Stimulated activated CD8-positive, alpha-beta memory T cell treated with anti-CD3 and anti-CD28 coated beads, Interleukin-7, amount 100 ng/mL, for 24 hours (primary cell): ENCODE measurements at places on chromosomes 6 and 20.

DNA sequence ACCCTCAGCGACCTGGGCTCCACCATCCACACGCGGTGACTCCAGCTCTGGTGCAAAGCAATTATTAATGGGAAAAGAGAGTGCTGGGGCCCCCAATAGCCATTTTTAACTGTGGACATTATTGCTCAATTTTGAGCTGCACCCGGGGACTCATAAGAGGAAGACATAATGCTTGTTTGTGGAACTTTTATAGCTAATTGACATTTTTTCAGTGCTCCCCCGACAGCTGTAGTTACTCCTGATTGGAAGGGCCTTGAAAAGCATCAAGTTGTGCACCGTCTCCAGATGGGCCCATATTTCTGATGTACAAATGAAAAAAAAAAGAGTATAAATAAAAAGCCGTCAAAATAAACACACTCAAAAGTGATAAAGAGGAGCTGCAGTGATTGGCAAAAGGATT is 327.0 kb downstream of the KIF16B start:
- no peak for DNase-seq

GRCh38 chr20:63835021-63835858 is 4.2 kb upstream of the ZBTB46 start:
- no peak for DNase-seq

GRCh38 chr6:31971279-31971992 is 502 bp downstream of the DXO start:
- no peak for DNase-seq

- no peak for DNase-seq
These were observed 53.7 kb upstream of the SLCO4A1 start for GRCh38 chr20:62588458-62589149.

GRCh38 chr6:161222706-161223234 is 51.1 kb downstream of the AGPAT4 start:
- DNase-seq = no peak

DNA sequence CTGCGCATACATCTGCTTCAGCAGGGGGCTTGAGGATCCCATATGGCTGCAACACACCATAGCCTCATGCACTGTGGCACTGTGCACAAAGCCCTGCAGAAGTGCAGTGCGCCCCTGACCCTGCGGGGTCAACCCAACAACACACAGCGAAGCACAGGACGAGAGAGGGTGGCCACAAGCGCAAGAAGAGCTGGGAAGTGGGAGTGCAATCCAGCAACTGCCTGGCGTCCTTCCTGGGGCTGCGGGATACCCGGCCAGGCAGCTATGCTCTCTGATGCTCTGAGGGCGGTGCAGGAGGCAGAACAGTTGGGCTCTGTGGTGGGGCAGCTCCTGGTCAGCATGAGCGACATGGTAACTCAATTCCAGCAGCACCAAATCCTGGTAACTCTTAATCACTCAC is 5.6 kb upstream of the ACSS1 start:
- DNase-seq = no peak

GRCh38 chr6:26743157-26743821 is 83.7 kb upstream of the ZNF322 start:
- DNase-seq = no peak

GRCh38 chr6:170575250-170575649 is 9.2 kb downstream of the PDCD2 start:
- DNase-seq = no peak

DNA sequence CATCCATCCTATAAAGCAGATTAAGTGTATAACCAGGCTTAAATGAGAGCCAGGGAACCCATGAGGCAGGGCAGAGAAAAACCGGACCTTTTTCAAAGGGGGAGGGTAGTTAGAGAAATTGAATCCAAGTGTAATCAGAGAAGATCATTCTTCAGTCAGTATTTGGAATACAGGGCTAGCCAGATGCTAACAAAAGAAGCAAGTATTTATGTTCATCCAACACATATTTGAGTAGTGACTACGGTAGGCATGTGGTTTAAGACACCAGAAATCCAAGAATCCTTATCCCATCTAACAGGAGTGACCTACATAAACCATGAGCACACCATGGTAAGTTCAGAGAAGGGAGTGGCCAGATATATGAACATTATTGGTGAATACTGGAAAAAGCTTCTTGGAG is 46.8 kb upstream of the FAM83C start:
- DNase-seq = no peak

- DNase-seq = no peak
These were observed 58.1 kb upstream of the PLEKHG1 start for GRCh38 chr6:150541576-150541975.

- DNase-seq = no peak
These were observed 24.8 kb downstream of the PRIM2 start for GRCh38 chr6:57342148-57342669.

DNA sequence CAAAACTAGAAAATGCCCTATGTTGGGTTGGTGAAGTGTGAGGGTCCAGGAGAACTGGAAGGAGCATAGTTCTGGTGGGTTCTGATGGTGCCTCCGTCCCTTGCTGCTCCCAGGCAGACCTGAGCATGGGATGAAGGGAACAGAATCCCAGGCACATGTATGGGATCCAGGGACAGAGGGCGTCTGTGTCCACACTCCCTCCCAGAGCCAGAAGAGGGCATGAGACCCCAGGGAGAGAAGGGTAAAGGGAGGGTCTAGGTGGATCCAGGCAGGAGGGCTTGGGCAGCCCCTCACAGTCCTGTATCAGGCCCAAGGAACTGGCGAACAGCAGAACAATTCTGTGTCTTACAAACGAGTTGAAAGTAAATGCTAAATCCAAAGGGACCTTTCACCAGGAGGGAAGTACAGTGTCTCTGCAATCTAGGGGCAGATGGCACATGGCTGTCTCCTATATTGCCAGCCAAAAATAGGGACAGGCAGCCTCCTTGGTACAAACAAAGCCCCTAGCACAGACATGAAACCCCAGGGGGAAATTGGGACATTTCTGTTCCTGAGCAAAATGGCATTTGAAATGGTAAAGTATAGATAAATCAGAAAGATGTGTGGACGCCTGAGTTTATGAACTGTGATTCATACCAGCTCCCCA is 2.5 kb upstream of the BPIFA1 start:
- DNase-seq = no peak

DNA sequence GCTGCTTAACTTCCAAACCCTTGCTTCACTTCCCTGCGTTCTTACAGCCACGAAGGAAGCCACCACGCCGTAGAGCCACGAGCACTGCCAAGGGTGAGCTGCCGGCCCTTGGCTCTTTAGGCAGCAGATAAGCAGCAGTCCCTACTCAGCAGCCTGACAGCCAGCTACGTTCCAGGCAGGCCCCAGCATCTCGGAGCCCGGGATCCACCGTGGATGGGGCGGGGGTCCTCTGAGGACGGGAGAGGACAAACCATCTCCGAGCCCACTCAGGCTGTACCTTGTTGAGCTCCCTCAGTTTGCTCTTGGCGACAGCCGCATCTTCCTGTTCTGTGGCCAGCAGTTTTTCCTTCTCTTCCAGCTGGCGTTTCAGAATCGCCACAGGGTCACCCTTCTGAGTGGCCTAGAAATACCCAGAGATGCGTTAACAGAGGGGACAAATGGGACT is 40.5 kb downstream of the RRBP1 start:
- no peak for DNase-seq

DNA sequence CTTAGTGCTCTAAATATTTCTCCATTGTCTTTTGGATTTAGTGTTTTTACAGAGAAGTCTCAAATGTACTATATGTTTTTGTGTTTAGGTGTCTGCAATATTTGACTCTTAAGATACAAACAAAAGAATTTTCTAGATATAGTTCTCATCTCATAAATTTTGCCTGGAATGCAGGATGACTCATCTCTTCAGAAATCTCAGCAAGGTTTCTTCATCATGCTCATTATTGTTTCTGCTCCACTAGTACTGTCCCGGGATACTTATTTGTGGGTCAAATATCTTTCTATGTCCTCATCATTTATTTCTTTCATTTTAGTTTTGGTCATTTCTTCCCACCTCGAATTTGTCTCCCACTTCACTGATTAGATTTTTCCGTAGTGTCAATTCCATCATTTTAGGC is 9.5 kb downstream of the AHI1 start:
- no peak for DNase-seq

DNA sequence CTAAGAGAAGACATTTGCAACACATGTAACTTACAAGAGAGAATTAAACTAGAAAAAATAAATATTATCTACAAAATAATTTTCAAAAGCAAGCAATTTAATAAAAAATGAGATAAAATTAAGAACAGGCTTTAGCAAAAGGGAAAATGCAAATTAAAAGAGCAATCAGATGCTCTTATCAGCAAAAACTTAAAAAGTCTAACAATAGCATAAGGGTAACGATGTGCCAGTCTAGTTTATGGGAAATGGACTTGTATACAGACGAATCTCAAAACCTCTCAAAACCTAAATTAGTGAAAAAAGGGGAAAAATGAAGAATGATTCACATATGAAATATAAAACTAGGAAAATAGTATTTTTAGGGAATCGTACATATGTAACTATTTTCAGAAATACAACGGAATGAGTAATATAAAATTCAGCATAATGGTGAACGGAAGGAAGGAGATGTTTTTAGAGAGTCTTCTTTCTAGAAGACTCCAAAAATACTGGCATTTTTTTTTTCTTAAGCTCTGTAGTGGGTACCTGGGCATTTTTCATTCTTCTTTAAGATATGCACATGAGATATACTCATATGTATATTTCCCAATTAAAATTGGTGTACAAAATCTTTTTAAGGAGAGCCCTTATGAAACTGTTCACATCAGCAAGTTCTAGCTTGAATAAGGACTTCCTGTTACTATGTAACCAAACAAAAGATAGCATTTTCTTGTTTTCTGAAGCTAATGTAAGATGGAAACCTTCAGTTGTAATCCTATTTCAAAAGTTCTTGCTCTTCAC is 927 bp upstream of the MANEA start:
- DNase-seq = no peak

DNA sequence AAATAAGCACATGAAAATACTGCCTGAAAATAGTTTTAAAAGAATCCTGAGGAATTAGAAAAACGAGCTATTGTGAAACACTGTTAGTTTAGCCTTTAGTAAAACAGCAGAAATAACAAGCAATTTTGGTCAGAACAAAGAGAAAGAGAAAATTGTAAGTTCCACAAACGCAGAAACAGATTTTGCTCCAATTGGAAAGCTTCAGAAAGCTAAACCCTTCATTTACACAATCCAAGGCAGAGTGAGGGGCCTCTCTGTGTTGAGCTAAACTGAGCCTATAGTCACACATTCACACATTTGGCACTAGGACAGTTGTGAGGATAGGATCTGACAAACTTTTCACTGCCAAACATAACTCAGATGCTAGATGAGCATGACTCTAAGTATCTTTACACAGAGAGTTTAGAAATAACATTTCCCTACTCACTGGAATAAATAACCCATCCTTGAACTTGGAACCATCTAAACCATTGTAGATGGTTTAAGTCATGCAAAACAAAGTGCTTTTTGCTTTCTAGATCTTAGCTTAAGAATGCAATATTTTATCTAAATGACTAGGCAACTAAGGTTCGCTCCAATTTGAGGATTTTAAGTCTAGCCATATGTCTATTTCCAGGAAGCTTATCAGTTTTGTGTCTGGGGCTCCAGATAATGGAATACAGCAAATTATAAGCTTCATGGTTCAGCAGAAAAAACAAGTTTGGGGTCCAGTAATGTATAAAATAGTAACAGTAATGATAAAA is 122.6 kb downstream of the SGK1 start:
- DNase-seq = no peak

DNA sequence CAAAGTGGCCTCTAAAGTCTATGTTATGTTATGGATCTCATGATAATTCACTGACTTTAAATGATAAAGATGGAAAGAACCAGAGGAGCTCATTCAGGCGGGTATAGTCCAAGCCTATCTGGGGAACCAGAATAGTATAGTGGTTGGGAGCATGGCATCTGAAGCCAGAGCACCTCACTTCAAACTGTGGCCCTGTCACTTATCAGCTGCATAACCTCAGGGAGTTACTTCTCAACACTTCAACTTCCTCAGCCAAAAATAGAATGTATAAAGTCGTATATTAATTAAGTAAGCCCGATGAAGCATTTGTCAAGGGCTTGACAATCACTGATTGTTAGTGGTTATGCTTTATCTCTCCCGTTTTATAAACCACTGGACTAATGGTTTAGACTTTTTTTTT is 112.7 kb downstream of the RTN4IP1 start:
- DNase-seq = no peak

GRCh38 chr6:145863988-145864616 is 49.5 kb upstream of the FBXO30 start:
- DNase-seq = no peak

DNA sequence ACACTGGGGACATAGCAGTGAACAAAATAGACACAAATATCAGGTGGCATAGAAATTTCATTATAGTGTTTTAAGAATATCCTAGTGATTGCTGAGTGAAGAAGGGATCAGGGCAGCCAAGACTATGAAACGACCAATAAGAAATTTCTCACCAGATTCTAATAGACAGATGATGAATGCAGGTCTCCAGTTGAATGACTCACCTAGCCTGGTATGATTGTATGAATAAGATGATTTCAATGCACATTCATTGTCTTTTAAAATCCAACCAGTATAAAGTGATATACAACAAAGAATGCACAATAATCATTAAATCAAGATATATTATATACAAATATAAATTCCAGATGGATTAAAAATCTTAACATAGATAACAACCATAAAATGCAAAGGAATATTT is 124.5 kb upstream of the TENT5A start:
- DNase-seq = no peak

- no peak for DNase-seq
These were observed 28.5 kb downstream of the RSPO3 start for GRCh38 chr6:127146932-127147331.

DNA sequence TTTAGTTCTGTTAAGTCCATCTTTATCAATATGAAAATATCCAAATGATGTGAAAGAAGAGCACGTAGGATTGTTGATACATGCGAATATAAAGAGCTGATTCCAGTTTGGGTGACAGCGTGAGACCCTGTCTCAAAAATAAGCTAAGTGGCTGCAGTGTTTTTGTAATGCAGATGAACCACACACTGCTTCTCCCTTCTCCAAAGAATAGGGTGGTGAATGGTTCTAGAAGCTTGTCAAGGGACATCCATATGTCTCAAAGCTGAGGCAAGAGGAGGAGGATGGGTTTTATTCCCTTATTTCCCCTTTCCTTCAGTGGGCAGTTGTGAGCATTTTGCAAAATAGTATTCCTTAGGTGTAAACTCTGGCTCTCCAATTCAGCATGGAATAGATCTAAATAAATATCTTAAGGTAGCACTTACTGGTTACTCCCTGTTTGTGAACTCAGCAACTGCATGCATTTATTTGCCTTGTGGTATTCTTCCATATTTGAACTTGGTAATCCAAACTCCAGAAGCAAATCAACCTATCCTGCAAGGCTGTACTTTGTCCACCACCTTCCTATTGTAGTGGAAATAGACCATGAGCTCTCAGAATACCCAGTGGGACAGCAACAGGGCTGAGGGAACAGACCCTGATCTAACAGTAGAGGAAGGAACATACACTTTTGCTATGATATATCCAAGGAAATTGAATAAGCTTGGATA is 38.0 kb downstream of the XRN2 start:
- no peak for DNase-seq

- no peak for DNase-seq
These were observed 20.5 kb downstream of the COL9A1 start for GRCh38 chr6:70282312-70282918.
